MG63 (cell line): ENCODE measurements at places on chromosomes 6 and 20. TPM values are rescaled to one million over a fixed set of nuclear protein-coding genes. Genes with fewer than 3 reads are reported as not detected.

Gene LMBRD1
- total RNA-seq: 12.8 and 51.6 TPM in 2 replicates

Gene TBXT
- not detected in 2 replicates for total RNA-seq

DNA sequence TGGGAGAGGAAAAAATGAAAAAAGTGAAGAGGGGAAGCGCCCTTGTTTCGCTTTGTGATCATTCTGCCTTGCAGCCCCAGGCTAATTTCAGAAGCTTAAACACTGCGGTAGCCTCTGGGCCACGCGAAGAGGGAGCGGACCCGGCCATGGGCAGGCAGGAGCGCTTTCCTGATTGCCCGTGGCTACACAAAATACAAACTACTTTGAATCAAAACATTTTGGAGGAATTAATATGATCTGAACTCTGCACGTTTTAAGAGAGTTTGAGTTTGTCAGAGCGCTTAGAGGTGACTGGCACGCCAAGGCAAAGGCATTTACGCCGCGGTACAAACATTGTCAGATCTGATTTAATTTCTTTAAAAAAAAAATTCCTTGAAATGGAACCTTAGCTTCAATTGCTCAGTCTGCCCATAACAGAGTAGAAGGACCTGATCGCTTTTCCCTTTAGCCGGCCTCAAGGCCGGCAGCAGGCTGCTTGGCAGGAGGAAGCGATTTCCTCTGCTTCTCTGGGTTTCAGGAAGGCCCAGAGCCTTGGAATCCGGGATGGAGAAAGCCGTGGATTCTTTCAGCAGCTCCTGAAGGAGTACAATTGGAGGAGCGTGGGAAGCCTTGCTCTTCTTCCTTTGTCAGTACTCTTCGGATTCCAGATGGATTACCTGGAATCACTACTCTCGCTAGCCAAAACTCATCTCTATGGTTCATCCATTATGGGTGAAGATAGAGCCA is 9.7 kb downstream of the TFAP2D start:
- no peak for DNase-seq

DNA sequence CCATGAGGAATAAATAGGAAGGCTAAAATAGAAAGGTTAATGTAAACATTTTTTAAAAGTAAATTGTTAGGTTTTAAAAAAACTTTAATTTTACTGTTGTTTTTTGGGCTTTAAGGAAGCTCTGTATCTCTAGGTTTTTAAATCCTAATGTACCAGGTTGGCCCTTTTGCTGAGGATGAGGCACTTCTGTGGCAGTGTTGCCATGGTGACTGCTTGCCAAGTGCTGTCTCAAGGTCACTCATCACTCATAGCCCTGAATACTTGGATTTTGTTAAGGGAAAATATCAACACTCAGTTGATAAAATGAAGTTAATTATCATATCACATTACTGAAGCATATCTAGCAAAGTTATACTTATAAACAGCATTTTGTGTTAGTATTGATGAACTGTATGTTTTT is 50.2 kb downstream of the NCOA3 start:
- DNase-seq: no peak

GRCh38 chr6:35583893-35584688 is 71.4 kb upstream of the TULP1 start:
- DNase-seq: peak; percentile 46

DNA sequence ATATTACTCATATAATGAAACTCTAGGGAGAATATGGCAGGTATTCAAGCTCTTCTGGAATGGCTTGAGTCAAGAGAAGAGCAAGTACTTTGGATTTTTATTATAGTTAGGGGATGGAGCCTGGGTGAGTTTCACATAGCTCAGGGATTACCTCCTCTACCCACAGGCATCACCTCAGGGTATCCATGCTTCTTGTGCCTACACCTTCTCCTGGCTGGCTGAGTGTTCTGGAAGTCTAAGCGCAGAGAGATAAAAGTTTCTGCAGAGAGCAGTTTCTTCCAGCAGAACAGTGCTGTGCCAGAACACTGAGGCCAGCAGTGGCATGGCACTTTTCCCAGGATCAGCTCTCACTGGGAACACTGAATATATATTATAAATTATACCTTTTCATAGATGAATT is 199.7 kb upstream of the KCNQ5 start:
- DNase-seq: peak; percentile 67

- DNase-seq: no peak
Observed at GRCh38 chr6:3340894-3341293, 82.1 kb downstream of the PSMG4 start.

DNA sequence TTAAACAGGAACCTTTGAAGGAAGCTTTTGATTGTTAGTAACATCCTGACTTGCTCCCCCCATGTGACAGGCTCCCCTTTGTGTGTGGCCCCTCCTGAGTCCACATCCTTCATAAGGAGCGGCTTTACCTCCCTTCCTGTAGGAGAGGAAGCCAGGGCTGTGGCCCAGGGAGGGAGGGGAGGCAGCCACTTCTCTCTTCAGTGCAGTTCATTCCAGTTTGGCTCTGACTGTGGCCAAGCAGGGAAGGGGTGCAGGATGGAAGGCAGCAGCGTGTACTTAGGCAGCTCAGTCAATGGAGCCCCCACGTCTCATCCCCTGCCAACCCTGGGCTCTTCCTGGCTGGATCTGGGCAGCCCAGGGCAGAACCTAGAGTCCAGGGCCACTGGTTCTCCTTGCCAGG is 295.2 kb downstream of the QKI start:
- no peak for DNase-seq

- DNase-seq: no peak
Observed at GRCh38 chr20:60011512-60012507, 53.6 kb downstream of the CDH26 start.

DNA sequence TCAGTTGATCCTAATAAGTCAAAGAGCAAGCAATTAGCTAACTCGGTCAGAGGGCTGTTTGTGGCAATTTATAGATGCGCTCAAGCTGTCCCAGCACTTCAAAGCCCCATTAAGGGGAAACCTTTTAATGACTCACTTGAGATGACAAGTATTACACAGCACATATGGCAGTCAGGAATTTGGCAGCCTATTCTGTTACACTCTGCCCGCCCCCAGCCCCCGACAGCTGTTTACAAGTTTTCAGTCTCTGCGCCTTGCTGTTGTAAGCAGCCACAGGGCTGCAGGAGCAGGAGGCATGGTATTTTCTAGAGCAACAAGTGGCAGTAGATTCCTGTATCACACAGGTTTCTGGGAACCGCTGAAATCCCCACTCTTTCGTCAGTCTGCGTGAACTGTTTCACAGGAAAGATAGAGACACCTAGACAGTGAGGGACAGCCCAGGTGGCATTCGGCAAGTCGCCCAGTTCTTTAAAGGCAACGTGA is 263.0 kb downstream of the FOXC1 start:
- DNase-seq: peak; percentile 15
